Inflammatory macrophage treated with lipopolysaccharide for 1 hour (primary cell): ENCODE measurements at places on chromosomes 5 and 9.

- no peak for DNase-seq
Observed at GRCh38 chr9:127422787-127423186, 1.4 kb upstream of the ZNF79 start.

- no peak for DNase-seq
Observed at GRCh38 chr9:129230302-129230701, 52.2 kb upstream of the IER5L start.

GRCh38 chr5:96823900-96824380, 16.2 kb upstream of the ERAP1 start:
- DNase-seq: no peak

DNA sequence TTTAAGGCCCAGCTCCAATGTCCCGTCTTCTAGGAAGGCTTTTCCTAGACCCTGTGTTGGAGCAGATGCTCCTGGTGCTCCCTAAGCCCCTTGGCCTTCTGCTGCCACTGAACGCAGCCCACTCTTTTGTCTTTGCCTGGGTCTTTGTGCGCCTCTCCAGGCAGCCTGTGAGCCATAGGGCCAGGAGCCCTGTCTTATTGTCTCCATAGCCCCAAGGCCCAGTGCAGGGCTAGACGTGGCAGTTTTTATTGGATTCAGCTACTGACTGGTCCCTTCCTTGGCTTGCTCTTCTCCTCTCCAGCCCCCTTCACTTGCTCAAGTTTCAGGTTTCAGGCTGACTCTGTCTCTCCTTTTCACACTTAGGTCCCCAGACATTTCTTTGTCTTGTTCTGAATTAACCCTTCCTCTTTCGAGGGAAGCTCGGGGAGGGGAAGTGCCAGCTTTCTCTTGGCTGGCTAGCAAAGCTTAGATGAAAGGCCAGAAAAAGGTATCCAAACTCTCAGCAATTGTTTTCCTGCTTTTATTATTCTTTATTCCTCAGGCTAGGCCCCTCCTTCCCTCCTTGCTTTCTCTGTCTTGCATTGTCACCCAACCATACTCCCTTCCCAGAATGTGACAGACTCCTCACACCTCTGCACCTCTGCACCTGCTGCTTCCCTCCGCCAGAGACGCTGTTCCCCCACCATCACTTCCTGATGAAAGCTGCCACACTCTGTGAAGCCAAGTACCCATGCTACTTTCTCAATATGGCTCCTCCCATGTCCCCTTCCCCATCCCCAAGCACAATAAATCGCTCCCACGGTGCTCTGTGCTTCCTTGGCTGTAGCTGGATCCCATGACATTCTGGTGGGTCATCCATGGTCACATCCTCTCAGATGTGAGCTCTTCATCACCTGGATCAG, 101.6 kb upstream of the CPEB4 start:
- peak; percentile 31 for DNase-seq

GRCh38 chr5:150154618-150155128, 972 bp downstream of the PDGFRB start:
- DNase-seq: no peak

GRCh38 chr5:165309446-165309845, 1804.0 kb downstream of the MAT2B start:
- DNase-seq: no peak

DNA sequence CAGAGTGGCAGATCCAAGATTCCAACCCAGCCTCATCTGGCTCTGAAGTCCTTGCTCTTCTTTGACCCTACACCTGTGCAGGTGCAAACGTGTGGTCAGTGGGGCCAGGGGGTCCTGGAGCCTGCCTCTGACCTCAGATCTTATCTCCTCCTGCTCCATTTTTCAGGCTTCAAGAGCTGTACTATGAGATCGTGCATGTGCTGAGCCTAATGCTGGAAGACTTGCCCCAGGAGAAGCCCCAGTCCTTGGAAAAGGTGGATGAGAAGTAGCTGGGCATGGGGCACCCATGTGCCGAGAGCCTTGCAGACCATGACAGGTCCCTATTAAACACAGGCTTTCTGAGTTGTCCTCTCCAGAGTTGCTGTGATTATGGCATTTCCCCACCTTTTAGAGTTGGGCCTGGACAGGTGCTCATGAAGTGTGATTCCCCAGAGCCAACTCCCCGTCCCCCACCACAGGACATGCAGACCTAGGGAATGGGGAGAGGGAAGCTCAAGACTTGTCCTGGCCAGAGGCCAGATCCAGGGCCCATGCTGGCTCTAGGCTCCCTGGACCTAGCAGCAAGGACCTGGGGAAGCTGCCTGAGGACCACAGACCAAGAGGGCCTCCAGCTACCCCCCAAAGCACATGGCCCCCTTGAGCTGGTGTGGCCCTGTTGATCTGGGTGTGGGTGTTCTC, 22.5 kb downstream of the PITX1 start:
- no peak for DNase-seq

DNA sequence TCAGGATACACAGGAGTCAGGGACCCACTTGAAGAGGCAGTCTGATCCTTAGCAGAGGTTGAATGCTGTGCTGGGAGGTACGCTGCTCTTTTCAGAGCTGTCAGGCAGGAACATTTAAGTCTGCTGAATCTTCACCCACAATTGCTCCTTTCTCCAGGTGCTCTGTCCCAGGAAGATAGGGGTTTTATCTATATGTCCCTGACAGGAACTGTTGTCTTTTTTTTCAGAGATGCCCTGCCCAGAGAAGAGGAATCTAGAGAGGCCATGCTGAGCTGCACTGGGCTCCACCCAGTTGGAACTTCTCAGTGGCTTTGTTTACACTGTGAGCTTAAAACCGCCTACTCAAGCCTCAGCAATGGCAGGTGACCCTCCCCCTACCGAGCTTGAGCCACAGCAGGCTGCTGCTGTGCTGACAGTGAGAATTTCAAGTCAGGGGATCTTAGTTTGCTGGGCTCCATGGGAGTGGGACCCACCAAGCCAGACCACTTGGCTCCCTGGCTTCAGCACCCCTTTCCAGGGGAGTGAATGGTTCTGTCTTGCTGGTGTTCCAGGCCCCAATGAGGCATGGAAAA, 169.0 kb downstream of the FBXL17 start:
- no peak for DNase-seq

DNA sequence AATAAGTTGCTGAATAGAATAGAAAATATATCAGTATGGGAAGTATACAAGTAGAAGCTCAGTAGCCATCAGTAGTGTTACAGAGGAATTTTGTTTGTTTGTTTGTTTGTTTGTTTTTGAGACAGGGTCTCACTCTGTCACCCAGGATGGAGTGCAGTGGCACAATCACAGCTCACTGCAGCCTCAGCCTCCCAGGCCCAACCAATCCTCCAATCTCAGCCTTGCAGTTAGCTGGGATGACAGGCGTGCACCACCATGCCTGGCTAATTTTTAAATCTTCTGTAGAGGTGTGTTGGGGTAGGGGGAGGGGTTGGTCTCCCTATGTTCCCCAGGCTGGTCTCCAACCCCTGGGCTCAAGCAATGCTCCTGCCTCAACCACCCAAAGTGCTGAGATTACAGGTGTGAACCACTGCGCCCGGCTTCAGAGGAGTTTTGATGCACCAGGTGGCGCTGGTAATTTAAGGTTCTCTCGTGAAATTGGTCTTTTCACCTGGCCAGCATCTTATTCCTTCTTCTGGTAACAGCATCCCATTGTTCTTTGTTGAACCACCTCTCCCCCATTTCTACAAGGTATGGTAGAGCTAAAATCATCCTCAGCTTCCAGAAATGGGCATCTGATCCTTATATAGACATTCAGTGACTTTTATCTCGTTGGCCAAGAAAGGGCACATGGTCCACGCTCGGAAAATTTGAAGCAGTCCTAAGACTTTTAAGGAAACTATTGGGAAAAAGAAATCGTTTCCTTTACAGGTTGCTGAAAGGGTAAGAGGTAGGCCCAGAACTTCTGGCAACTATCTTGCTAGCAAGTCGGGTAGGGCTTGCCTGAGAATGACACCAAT, 157.1 kb downstream of the ARRDC3 start:
- DNase-seq: no peak

DNA sequence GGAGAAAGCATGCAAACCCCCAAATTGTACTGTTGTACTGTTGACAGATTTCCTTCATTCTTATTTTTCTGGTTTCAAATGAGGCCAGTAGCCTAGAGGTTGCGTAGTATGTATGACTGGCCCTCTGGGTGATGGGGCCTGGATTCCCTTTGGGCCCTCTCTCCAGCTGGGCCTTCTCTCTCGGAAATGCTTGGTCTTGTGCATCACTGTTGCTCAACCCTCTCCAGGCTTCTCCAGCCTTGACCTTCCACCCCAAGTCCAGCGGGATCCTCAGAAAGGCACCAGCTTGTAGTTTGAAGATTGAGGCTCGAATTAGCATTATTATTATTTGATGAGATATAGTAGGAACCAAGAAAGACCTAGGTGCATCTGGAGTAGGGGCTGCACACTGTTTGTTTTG, 87.0 kb downstream of the ANGPTL2 start:
- DNase-seq: no peak
